ENCODE measurements at places on chromosomes 1 and 21.

DNA sequence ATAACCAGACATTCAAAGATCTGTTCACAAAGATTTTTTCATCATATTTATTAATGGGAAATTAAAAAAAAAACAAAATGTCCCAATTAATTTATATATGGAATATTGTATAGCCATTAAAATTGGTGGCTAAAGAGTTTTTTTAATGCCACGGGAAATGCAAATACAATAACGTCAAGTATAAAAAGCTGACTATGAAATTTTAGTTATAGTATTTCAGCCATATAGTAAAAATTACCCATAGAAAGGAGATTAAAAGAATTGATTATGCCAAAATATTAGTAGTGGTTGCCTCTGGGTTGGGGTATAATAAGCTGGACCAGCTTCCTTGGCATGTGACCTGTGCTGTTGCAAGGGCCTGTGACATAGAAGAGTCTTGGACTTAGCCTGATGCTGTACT, 78.8 kb downstream of the KCTD3 start:
- no peak for DNase-seq

GRCh38 chr1:76635784-76636183, 231.5 kb upstream of the ST6GALNAC5 start:
- no peak for DNase-seq

DNA sequence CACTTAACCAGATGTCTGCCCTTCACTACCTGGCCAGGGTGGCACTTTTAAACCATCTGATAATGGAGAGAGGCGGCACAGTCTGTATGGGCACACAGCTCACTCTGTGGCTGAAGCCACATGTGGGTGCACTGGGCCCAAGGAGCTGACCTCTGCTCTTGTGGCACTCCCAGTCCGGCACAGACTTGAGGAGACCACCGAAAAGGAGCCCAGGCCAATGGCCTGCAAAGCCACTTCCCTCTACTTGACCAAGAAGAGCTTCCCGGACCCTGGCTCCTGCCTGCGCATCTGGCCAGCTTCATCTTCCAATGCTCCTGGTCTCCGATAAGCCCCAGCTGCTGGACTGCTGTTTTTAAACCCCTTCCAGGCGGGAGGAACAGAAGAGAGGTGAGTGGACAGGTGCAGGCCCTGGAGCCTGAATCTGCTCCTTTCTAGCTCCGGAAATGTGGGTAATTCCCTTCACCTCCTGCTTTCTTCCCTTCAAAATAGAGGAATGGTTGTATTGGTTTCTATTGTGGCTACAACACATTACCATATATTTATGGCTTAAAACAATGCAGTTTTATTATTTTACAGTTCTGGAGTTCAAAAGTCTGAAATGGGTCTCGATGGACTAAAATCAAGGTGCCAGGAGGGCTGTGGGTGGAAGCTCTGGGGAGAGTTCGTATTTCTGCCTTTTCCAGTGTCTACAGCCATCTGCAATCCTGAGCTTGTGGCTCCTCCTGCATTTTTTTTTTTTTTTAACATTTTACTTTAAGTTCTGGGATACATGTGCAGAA, 11.6 kb downstream of the GNG4 start:
- no peak for DNase-seq

DNA sequence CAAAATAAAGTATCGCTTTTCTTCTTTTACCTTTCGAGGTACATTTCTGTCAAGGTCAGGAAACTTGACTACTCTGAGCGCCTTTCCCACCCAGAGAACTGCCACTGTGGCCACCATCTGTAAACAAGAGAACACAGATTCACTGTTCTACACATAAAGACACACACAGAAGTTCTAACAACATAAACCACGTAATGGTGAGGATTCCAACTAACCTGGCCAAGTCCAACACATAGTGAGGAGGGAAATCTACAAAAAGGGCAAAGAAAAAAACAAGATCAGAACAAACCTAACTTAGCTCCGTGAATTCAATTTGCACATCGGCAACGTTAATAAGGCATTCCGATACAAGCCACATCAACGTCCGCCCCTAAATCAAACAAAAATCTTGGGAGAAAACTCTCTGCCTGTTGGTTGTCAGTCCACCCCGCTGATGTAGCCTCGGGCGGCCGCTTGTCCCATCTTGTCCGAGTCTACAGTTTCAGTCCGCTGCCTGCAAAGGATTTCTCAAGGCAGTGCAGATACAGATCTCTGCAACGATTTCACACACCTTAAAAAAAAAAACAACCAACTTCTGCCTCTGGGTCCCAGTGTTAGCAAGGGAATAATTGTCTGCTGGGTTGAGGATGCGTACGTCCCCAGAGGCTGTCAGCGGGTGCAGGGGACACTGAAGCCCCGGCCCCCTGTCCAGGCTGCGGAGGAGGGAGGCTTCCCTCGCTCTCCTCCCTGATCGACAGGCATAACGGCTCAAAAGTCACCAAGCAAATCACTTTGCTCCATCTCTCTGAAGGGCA, 1.0 kb downstream of the SLC35D1 start:
- no peak for DNase-seq

DNA sequence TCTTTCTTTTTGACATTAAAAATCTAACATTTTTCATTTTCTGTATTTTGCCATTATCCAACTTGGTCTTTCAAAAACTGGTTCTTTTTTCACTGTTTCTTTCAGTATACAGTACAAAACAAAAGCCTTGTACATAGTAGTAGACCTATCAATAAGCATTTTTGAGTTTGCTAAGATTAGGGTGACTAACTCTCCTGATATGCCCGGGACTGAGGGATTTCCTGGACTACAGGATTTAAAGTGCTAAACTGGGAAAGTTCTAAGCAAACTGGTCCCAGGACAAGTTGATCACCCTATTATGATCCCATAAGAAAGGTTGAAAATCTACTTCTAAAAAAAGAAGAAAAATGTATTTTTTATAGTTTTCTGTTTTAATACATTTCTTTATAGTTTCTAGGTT, 120.9 kb downstream of the USP25 start:
- no peak for DNase-seq

DNA sequence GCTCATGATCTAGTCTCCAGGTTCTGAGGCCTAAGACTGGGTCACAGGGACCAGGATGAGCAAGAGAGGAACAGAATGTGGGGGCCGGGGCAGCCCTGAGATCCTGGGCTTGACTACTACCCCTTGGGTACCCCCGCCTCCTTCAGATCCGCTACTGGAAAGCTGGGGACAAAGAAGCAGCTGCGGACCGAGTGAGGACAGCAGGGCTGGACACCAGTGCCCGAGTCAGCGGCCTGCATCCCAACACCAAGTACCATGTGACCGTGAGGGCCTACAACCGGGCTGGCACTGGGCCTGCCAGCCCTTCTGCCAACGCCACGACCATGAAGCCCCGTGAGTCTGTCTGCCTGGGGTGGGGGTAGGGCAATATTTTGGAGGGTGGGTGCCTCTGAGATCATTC, 12.5 kb downstream of the TMEM81 start:
- no peak for DNase-seq

DNA sequence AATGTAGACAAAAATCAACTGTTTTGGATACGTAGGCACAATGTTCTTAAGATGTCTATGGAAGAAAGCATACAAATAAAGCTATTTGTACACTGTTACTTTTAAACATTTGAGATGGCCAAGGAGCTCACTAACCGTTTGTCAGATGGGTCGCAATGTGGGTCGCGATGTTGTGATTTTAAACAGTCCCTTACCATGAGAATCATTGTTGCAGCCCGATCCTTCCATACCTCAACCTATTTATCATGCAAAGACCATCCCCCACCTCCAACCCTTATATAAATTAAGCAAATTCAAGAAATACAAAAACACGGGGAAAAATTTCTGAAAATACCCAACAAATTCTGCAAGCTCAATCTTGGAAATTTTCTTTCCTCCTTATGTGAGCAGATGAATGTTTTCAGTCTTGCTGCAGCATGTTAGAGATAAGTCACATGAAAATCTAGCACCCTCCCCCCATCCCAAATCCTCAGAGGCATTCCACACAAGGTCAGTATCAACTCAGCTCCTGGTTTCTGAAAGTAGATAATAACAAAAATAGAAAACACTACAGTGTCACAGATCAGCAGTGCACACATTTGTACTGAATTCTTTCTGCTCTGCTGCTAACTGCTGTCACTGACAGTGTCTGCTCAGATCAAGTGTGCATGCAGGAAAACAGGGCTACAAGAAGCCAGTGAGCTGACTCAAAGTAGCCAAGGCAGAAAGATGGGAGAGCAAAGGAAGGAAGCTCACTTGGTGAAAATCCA, 92.9 kb upstream of the TTC39A start:
- no peak for DNase-seq

- no peak for DNase-seq
Measured at GRCh38 chr1:26583646-26584485, 54.3 kb downstream of the RPS6KA1 start.

GRCh38 chr1:111735858-111736544, 3.2 kb downstream of the INKA2 start:
- DNase-seq: no peak

- no peak for DNase-seq
Measured at GRCh38 chr21:44889625-44890337, 16.3 kb upstream of the PTTG1IP start.

DNA sequence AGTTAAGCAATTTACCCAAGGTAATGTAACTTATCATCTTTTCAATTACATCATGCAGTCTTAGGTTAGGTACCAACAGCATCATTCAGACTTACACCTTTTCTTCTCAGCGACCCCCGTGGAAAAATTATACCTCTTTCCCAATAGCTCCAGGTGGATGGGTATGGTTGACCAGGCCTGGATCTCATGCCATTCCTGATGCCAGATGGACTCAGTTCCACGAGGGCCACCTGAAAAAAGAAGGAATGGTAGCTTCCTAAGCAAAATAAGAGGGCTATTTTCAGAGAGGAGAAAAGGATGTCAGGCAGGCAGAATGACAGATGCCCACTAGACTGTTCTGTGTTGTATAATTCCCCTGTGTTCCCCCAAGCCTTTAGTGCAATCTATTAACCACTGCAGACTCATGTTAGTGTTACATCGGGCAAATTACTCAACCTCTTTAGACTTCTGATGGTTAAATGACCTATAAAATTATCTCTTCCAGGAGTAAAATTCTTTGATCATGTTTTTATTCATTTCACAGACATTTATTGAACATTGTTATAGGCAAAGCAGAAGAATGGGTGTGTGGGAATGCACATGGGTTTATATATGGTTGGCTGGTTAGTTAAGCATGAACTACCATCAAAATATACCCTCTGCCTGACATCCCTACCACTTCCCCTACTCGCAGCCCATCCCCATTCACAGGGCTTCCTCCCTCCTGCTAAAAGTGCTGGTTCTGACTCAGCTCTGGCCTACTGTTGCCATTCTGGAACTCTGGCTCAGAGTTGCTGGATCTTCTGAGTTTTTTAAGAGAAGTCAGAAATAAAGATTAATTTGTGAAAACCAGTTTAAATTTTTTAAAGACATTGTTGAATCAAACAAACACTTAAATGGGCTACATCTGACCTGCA, 10.6 kb upstream of the MYSM1 start:
- no peak for DNase-seq

- no peak for DNase-seq
Measured at GRCh38 chr1:193905288-193906085, 719.1 kb upstream of the B3GALT2 start.

- DNase-seq: no peak
Measured at GRCh38 chr21:45366931-45367401, 38.0 kb upstream of the COL18A1 start.

DNA sequence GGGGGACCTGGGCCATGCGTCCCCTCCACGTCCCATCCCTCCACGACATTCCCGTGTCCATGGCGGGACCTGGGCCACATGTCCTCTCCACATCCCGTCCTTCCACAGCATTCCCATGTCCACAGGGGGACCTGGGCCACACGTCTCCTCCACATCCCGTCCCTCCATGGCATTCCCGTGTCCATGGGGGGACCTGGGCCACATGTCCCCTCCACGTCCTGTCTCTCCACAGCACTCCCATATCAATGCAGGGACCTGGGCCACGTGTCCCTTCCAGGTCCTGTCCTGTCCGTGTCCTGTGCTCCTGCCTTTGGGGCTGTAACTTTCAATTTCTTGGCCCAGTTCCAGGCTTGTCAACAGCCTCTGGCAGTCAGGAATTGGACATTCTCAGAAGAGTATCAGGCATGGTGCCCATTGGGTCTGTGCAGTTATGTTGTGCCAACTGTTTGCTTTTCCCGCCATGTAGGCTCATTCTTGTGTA, 47.1 kb downstream of the WNT9A start:
- DNase-seq: no peak

GRCh38 chr1:30724655-30725421, 1.5 kb upstream of the MATN1 start:
- no peak for DNase-seq

DNA sequence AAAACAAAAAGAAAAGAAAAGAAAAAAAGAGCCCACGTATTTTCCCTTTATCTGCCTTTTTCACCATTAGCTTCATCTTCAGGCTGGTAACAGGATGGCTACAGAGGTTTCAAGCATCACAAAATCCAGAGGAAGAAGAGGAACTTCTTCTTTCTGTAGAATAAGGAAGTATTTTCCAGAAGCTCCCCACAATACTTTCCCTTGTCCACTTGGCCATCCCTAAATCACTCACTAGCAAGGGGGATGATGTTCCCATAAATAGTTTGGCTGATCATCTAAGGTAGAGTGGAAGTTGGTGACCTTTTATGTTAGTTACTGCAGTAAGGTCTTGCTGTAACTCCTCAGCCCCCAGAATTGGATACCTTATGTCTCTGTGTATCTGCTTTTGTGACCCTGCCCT, 45.1 kb upstream of the RNF11 start:
- DNase-seq: no peak

GRCh38 chr21:46046471-46046870, 51.4 kb upstream of the COL6A2 start:
- DNase-seq: no peak

DNA sequence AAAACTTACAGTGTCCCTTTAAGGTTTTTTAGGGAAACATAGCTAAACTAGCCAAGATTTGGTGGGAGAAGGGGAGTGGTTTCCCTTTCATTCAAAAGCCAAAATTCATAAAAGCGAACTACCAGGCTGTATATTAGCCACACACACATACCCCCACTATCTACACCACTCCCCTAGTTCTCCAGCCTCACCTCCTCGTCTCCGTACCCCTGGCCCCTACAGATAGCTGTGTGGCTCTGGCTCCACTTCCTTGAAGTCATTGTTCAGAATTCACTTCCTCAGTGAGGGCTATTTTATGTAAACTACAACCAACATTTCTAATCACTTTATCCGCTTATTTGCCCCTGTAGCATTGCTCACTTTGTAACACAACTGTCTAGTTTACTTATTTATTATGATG, 5.3 kb upstream of the DPH5 start:
- no peak for DNase-seq

- no peak for DNase-seq
Measured at GRCh38 chr21:46202592-46203202, 18.4 kb upstream of the SPATC1L start.

DNA sequence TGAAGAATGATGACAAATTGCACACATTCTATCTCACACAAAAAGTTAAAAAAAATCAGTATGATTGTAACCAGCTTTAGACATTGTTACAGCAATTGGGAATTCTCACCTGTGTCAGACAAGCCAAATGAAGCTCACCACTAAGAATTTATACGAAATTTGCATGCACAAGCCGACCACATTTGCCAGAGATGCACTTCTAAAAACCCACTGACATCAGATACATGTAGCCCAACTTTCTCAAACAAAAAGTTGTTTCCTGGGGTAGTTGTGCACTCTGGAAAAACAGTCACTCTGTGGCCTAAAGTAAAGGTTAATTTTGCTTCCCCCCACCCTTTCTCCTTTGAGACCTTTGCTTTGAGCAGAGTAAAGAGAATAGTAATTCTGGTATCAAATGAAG, 67.9 kb upstream of the IL12RB2 start:
- no peak for DNase-seq
